Liver (tissue), 10 donors: ENCODE measurements at places on chromosomes 1 and 21. TPM values are rescaled to one million over a fixed set of nuclear protein-coding genes. Genes with fewer than 3 reads are reported as not detected.

CYP2J2 gene
- 29.4 TPM for total RNA-seq

ZFYVE9 gene
- total RNA-seq, result 20.9 TPM

SPRR2A gene
- not detected for total RNA-seq

TSACC gene
- 0.28 TPM for total RNA-seq

SLC1A7 gene
- 0.28 TPM for total RNA-seq

CHD1L gene
- 23.8 TPM for total RNA-seq

CD53 gene
- total RNA-seq, result 25.1 TPM

PALMD gene
- 20.6 TPM for total RNA-seq

LY9 gene
- 0.84 TPM for total RNA-seq

NUP210L gene
- total RNA-seq, result not detected

IFT25 gene
- 18.3 TPM for total RNA-seq

CD101 gene
- total RNA-seq, result 1.0 TPM

KIAA1614 gene
- 1.1 TPM for total RNA-seq

SLC6A17 gene
- not detected for total RNA-seq

GPR157 gene
- total RNA-seq, result 1.3 TPM

TMEM125 gene
- 1.0 TPM for total RNA-seq

KANK4 gene
- 1.2 TPM for total RNA-seq

CDC42 gene
- total RNA-seq, result 68.4 TPM

RTCA gene
- 18.9 TPM for total RNA-seq

MSH4 gene
- 0.14 TPM for total RNA-seq

INSRR gene
- not detected for total RNA-seq

F13B gene
- total RNA-seq, result 194 TPM

SFN gene
- 0.17 TPM for total RNA-seq

HRNR gene
- total RNA-seq, result not detected

RAB7B gene
- 0.89 TPM for total RNA-seq

PHTF1 gene
- 9.4 TPM for total RNA-seq

RHEX gene
- total RNA-seq, result 2.8 TPM

MFSD2A gene
- total RNA-seq, result 294 TPM

KRTAP19-3 gene
- not detected for total RNA-seq

TTC24 gene
- 0.08 TPM for total RNA-seq

LRRC71 gene
- not detected for total RNA-seq
